ENCODE measurements at places on chromosomes 2 and 18.
A peak's percentile ranks its signal among the peaks of the same experiment; 100 is the strongest.

- peak; percentile 74 for DNase-seq
Observed at GRCh38 chr2:177264693-177265587, at the start of gene NFE2L2. TSS of gene NFE2L2 (minus strand) at chr2:177264727. CDS start at chr2:177264576, 151 bp downstream.

DNA sequence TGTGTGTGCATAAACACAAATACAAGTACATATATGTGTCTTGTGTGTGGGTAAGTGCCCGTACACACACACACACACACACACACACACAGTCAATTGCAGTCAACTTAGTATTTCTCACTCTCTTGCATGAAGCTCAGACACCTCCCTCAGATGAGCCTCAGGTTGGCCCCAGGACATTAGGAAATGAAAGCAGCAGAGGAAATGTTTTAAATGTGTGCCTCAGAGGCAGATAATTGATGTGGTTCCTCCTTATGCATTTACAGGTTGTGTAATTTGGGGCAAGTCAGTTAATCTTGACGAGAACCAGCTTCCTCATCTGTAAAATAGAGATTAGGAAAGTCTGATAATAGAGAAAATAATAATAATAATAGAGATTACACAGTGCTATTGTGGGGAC is 814.0 kb upstream of the ID2 start:
- no peak for DNase-seq

- no peak for DNase-seq
Observed at GRCh38 chr18:3814816-3815215, 364.8 kb downstream of the TGIF1 start.

DNA sequence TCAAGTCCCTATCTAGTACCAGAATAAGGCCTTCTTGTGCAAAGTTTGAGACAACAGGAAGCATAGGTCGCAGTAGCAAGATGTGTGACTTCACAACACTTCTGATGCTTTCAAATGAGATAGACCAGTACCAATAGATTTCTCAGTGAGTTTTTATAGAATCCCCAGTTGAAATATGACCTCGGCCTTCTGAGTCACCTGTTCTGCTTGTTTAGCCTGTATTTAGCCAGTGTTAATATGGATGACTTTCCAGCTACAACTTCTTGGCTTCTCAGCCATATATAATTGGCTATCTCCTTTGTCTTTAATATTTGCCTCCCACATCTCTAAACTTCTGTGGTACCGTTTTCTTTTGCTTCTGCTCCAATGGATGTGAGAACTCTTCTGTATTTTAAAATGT is 113.8 kb downstream of the KYNU start:
- DNase-seq = no peak

DNA sequence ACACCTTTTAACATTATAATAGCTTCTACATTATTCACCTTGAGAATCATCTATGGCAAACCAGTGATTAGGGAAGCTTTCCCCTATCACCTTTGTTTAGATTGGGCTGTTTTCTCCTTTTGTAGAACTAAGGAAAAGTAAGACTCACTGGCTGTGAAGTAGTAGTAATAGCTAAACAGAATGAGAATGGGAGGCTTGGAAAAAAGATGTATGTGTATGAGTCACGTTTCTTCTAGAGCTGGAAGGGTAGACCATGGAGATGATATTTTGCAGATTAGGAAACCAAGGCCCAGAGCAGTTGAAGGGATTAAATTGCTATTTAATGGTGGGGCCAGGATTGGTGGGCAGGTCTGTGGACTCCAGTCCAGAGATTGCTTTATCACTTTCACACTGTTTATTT is 214.5 kb downstream of the MCFD2 start:
- DNase-seq = no peak

- no peak for DNase-seq
Observed at GRCh38 chr2:157940024-157940423, 63.9 kb upstream of the ACVR1 start.

DNA sequence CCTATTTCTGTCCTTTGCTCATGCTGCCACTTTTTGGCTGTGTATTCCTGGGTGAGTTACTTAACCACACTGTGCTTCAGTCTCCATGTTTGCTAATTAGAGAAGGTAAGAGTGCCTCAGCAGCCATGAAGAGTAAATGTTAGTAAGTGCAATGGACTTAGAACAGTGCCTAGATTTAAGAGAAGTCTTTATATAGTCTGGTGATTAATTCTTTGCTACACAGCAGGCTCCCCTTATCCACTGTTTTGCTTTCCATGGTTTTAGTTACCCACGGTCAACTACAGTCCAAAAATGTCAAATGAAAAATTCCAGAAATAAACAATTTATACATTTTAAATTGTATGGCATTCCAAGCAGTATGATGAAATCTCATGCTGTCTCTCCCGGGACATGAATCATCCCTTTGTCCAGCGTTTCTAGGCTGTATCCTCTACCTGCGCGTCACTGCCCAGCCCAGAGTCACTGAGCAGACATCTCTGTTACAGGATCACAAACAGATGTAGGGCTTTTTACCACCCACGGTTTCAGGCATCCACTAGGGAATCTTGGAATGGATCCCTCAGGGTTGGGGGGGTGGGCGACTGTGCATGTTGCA is 91.0 kb downstream of the CTIF start:
- DNase-seq = no peak

GRCh38 chr2:59301466-59302402 is 1060.6 kb upstream of the FANCL start:
- peak; percentile 59 for DNase-seq

DNA sequence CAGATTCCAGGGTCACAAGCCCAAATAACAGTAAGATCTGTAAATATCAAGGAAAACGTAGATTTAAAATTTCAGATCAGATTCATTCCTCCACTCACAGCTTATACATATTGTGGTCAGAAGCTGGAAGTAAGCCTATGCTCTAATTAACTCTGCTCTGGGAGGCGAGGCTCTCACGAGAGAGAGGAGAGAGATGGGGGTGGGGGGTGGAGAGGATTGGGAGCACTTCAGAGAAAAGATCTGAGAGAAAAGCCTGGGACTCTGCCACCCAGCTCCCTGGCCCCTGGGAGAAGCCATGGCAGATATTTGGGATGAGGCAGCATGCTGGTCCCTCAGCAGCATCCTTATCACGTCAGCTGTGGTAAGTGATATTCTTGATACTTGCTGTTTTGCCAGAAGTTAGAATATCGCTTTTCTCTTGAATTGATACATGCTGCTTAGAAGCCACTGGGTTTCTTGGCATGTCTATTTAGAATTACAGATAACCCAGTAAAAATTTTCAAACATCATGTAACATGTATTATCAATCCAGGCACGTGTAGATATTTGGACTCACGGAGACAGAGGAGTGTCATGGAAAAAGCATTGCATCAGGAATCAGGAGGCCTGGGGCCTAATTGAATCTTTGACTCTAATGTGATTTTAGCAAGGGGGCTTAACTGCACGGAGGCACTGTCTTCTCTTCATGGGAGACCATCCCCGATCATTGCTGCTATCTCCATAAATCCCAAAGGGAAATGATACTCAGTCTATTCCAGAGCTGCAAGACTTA is 265.4 kb downstream of the HRH4 start:
- no peak for DNase-seq

DNA sequence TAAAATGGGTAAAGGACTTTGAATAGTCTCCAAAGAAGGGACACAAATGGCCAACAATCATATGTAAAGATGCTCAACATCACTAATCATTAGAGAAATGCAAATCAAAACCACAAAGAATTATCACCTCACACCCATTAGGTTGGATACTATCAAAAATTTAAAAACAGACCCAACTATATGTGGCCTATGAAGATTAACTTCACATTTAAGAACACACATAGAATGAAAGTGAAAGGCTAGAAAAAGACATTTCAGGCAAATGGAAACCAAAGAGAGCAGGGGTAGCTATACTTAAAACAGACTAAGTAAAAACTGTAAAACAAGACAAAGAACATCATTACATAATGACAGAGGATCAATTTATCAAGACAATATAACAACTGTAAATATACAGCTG is 53.5 kb upstream of the ASPRV1 start:
- no peak for DNase-seq

DNA sequence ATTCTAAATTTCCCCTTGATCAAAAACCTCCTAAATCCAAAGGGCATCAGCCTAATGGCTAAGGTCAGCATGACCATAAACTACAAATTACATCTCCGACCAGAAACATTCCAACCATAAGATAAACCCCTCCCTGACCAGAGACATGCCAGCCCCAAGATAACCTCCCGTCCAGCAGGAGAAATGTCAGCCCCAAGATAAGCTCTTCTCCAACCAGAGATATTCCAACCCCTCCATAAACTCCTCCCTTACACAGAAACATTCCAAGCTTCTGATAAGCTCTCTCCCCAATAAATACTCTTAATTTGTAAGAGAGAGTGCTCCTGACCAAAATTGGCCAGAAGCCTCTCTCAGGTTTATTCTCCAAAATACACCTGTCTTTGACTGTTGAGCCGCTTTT is 274.0 kb downstream of the RNF152 start:
- no peak for DNase-seq

DNA sequence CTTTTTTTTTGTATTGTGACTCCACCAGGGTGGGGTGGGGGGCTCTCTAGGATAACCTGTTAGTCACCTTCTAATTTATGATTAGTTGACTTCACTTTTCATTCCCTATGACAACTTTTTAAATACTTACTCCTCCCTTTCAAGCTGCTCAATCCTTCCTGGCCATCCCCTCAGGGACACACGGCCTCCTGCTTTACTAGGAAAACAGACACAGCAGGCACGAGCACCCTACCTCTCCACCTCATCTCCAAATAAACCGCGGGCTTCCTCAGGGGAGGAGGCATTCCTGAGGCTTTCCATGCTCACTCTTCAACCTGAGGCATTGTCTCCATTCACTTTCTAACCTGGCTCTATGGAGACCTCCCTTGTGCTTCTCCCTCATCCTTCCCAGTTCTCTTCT is 33.0 kb downstream of the B4GALT6 start:
- DNase-seq = no peak

- no peak for DNase-seq
Observed at GRCh38 chr2:147030966-147031720, 813.7 kb upstream of the ACVR2A start.

DNA sequence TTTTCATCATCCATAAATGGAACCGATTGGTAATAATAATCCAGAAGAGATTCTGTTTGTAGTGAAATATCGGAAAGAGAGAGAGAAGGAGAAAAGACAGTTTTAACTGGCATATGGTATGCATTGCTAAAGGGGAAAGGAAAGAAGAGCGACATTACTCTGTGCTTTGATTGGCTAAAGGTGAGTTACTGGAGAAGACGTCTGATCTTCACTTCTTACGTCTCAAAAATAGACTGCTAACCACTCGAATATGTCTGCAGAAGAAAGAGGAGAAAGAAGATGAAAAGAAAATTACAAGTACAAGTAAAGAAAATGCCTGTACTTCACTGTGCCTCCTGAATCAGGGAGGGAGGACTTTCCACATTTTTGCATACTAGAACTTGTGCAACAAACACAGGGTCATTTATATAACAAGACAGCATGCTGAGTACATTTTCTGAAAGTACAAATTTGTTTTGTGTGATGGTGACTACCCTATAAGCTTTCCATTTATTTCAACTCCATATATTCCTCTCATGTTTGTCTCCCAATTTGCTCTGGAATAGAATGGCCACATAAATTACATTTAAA is 787.2 kb downstream of the RNF144A start:
- DNase-seq = no peak

- DNase-seq = no peak
Observed at GRCh38 chr2:104889960-104890684, 36.2 kb downstream of the POU3F3 start.

DNA sequence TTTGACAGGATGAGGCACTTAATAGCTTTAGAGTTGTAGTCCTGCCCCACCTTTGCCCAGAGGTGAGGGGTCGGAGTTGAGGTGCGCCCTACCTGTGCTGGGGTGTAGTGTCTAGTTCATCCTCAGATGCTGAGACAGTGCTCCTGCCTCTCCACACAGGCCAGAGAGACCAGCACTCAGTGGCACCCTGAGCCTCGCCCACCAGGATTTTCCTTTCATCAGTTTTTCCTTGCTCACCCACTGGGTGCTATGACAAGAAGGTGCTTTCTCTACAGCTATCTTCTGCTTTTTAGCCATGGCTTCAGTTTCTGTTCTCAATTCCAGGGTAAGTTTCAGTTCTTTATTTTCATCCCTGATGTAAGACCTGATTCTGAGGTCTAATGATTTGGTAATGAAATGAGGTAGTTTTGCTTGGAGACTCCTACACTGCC is 16.8 kb upstream of the TMEM131 start:
- DNase-seq = no peak

DNA sequence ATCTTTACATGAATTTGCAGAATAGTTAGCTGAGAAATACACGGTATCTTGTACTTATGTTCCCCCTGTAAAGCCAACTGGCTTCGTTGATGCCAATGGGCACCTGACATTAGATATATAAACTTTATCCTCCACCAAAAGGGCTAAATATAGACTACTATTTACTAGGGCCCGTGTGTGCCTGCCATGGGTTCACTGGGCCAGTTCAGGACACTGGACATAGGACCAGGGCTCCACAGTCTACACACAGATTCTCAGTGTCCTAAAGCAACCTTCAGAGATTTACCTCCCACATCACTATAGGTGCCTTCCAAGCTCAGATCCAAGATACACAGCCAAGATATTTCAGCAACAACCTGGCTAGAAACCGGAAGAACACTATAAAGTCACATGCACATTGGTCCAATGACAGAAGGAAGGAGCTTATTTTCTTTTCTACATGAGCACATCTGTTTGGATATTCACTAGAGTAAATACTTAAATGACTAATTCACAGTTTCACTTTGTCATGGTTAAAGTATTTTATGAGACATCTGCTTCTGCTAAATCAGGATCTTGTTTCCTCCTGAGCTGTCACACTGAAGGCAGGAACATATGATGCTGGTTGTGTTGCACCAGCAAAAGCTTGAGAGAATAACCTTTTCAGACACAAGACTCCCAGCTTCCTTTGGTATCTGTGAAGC is 95.1 kb downstream of the MYO5B start:
- no peak for DNase-seq

- no peak for DNase-seq
Observed at GRCh38 chr18:433960-434359, 66.5 kb downstream of the COLEC12 start.

- DNase-seq = no peak
Observed at GRCh38 chr2:226993171-226993570, 157.3 kb downstream of the RHBDD1 start.

DNA sequence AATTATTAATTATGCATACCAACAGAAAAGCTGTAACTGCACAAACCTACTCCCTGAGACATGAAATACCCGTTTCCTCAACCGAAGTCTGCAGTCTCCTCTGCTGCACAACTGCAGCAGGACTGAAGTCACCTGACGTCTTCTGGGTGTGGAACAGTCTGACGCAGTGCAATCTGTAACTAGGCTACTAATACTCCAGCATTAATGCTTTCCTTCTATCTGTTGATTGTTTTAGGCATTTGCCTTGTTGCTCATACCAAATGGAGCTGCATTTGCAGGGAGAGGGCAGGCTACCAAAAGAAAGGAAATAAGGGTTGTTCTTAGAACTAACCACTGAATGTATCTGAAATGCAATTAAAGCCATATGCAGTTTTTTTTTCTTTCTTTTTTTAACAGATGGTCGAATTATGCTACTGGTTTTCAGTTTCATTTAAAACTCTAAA is 40.1 kb downstream of the RTN4 start:
- no peak for DNase-seq

Measured in NCI-H1105 (cell line).